NCI-H526 (cell line): ENCODE measurements at places on chromosomes 5 and 9.

GRCh38 chr5:142107736-142108431, 695 bp upstream of the NDFIP1 start:
- DNase-seq, result no peak

DNA sequence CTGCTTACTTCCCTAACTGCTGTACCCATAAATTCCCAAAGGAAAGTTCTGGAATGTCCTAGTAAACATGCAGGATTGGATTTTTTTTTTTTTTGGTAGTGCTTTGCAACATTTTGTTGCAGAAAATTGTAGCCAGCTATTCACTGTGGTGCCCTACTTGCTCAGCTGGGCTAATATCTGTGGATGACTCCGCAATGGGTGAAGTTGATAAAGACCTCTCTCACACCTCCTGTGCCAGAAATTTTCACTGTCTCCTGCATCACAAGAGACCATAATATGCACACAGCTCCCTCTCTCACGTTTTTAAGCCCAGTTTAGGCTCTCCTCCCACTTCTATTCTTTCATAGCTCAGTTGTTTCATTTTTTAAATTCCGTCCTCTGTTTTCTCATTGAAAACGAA, 136.5 kb upstream of the C6 start:
- no peak for DNase-seq

DNA sequence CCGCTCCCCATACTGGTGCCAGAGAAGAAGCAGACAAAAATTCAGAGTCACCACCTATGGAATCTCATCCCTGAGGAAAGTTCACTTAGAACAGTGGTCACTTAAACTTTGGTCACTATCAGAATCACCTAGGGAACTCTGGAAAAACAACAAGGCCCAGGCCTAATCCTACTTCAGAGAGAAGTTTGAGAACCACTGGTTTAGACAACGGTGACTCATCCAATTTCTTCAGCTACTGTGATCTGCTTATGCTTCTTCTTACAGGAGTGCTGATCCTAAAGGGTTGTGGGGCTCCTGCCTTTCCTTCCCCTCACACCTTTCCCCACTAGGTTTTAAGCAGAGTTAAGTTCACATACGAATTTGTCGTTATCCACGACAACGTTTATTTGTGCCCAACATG, 194.7 kb upstream of the KLF4 start:
- DNase-seq, result no peak

DNA sequence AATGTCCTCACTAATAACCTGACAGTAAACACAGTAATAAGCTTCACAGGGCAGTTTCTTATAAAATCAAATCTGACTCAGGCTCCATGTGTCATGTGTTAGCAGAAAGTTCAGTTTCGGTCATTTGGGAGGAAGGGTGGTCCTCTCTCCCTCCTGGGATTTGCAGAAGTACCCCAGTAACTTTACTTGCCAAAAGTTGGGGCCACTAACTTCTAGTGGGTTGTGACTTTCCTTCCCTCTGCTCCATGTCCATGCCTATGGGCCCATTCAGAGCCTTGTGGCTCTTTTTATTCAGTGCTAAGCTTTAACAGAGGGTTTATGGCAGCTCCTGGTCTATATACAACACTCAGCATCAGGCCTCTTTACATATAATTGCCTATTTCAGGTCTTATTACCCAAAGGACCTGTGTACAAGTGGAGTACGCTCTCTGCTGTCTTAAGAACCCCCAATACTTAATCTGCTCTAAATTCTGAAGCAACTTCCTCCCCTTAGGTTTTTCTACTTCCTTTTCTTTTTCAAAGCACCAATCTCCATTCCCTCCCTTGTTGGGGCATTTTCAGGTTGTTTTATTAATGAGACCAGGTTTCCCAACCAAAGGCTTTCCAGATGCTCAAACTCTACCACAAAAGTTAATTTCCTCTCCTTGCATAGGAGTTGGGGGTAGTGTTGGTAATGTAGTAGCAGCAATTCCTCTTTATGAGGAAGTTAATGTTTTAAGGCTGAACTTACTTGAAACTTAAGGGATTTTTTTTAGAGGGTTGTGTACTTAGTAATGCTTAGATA, 107.7 kb downstream of the CCDC192 start:
- no peak for DNase-seq

DNA sequence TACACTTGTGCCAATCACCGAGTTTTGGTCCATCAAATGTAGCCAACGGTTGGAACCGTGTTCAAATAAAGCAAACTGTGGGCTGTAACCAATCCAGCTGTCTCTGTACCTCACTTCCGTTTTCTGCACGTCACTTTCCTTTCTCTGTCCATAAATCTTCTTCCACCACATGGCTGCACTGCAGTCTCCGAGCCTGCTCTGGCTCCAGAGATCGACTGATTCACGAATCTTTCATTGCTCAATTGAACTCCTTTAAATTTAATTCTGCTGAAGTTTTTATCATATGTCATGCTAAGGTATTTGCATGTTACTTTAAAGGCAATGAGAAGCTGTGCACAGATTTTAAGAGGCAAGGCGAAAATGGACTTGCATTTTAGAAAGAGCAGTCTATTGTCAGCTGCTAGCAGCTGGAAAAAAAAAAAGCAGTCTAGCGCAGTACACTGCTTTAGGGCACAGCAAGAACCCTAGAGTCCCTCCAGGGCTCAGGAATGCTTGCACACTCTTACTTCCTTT, 13.2 kb downstream of the TTC39B start:
- DNase-seq, result no peak
